Glomerular endothelial cell (primary cell): ENCODE measurements at places on chromosomes 7 and 10. TPM values are rescaled to one million over a fixed set of nuclear protein-coding genes. Genes with fewer than 3 reads are reported as not detected.

- no peak for DNase-seq
Observed at GRCh38 chr10:29736366-29737073, 101.7 kb upstream of the SVIL start.

DNA sequence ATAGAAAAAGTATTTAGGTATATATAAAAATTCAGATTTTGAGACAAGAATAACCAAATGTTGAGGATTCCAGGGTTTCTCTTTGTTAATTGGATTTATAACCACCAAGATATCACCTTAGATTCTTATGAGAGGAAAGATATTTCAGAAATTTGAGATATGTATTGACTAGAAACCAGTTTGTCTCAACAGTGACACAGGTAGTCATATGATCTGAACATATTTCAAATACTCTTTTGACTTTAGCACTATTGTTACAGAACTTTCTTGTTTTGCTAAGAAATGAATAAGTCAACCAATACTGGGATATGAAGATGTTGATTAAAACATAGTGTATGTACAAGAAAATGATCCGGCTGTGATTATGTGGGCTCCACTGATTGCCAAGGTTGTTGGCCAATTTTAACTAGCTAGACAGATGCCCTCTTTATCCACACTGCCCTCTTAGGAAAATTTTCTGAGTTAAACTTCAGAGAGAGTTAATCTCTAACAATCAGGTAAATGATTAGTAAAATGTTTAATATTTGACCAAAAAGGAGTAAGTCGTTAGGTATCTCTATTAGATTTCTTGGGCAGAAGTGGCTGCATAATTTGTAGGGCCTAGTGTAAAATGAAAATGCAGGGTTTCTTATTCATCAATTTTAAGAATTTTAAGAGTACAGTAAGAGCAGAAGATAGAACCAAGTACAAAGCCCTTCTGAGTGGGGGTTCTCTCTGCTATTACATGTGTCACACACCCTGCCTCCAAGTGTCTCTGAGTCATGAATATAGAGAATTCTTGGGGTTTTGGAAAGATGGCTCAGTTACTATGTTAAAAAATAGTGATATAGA, 376.0 kb downstream of the TFEC start:
- no peak for DNase-seq

GRCh38 chr7:125390981-125391380, 461.4 kb upstream of the POT1 start:
- no peak for DNase-seq

DNA sequence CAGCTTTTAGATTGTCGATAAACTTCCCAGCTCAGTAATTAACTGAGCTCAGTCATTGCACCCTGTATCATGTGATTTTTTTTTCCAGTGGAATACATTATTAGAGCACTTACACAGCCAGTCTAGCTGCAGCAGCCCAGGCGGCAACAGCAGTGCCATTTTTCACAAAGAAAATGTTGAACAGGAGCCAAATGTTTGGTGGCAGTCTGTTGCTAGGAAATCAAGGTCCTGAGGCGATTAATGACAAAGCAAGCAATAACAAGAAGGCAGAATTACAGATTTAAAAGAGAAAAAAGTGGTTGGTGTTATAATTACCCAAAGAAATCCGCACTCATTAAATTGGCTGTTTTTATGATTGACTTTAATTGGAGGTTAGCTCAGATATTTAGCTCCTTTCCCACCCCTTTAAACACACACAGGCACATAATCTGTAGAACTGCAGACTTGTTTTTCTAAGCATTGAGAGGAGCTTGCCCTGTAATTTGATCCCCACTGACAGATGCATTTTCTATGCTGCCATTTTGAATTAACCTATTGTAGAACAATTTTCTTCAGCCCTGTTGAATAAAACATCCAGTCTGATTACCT, 267.4 kb downstream of the ADK start:
- no peak for DNase-seq

Gene LRRC17
- total RNA-seq = 34.6 and 71.4 TPM in 2 replicates

Gene ZPBP
- total RNA-seq = not detected in 2 replicates

Gene PDZD7
- 0.82 and 1.2 TPM in 2 replicates for total RNA-seq
